ENCODE measurements at places on chromosomes 2 and 18.

DNA sequence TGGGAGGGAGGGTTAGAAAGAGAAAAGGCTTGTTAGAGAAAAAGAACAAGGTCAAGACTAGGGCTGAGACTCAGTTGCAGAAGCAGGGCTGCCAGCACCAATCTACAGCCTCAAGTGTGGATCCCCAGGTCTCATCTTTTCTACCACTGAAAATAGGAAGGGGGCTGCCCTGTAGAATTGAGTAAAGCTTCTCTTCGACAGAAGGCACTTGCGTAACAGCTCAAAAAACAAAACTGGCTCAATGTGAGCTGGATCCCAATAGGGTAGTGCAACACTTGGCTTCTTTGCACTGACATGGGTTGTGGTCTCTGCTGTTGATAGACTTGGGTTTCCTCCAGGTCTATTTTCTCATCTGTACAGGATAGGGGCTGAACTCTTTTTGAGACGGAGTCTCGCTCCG is 1.8 kb upstream of the MPV17 start:
- DNase-seq = no peak

GRCh38 chr2:231296401-231296974 is 98.1 kb downstream of the ARMC9 start:
- no peak for DNase-seq

GRCh38 chr2:120485096-120485495 is 139.2 kb downstream of the INHBB start:
- no peak for DNase-seq

- no peak for DNase-seq
These were observed 71.4 kb upstream of the RNU4ATAC start for GRCh38 chr2:121459291-121459690.

DNA sequence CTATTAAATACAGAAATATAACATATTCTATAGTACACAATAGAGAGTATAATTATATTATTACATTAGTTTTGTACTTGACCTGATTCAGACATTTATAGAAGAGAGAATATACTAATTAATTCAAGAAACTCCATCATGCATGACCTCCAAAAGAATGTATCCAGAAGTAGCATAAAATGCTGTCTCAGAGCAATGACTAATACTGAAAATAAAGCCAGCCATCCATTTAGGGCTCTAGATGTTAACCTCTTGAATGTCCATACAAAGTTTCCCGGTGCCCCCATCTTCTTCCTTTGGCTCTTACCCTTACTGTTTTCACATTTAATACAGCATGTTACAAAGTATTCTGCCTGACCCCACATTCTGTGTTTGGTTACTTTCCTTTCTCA is 102.0 kb downstream of the ARHGAP15 start:
- DNase-seq = no peak

- no peak for DNase-seq
These were observed 36.8 kb upstream of the GPR17 start for GRCh38 chr2:127609031-127609751.

- DNase-seq = no peak
These were observed 119.8 kb downstream of the PLEKHM3 start for GRCh38 chr2:207905546-207905945.

DNA sequence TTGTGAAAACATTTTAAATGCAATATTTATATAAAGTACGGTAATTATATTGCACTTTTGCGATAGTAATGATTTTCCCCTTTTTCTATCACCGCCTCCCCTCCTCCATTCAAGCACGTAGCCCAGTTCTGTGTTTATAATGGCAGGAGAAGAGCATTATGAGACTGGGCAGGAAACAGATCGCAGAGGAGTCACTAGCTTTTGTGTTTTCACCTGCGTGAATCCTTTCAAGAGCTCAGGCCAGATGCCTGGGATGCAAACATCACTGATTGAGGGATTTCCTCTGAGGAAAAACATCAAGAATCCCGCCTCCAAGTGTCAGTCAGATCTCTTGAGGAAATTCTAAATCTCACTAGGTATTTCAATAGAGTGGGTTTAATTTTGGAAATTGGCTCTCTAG is 178.4 kb upstream of the FN1 start:
- DNase-seq = no peak

DNA sequence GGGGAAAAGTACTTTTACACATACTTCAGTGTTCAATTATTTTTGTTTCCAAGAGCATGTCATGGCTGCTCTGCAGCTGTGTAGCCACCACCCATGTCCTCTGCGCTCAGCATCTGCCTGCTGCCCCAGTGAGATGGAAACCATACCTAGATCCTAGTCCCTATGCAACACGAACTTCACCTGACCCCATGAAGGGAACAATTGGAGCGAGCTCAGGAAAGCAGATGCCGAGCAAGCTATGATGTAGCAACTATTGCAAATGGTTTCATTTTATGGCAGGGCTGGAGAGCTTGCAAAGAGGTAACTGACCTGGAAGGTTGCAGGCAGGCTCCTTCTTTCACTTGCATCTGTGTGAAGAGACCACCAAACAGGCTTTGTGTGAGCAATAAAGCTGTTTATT is 1.3 kb upstream of the CCDC141 start:
- no peak for DNase-seq

DNA sequence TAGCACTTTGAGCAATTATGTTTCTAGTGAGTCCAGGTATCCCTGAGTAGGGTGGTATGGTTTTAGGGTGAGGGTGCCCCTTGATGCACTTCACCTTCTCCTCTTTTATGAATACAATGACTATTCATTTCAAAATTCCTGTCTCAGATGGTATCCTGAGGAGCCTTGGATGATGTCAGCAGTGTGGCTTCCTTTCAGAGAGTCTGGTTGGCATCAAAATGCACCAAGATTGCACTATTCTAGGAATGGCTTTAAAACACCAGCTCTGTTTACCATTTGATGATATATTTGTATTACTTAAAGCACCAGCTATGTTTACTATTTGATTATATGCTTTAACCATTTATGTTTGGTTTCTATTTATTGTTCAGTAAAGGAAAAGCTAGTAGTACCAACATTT is 141.0 kb downstream of the FMNL2 start:
- DNase-seq = no peak

GRCh38 chr18:3513481-3513880 is 63.5 kb downstream of the TGIF1 start:
- DNase-seq = no peak

GRCh38 chr2:241865957-241866789 is 3.4 kb upstream of the RTP5 start:
- no peak for DNase-seq

GRCh38 chr2:135086222-135086621 is 34.1 kb downstream of the RAB3GAP1 start:
- DNase-seq = no peak

DNA sequence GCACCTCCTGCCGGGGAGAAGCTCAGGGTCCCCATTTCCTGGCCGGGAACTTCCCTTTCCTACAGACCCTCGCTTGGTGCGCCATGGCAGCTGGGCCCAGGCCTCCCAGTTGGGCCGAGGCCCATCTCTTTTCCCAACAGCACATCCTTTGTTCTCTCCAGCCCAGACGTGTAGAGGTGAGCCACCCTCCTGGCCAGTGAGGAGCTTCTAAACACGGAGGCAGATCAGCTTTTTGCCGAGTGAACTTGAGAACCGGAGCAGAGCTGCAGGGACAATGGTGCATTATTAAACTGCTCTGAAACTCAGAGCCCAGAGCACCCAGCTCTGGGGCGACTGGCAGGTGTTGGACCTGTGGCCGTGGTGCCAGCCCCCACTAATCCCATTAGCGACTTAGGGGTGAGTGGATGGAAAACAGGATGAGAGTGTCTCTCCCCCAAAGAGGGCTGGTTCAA is 25.4 kb downstream of the SH3BP4 start:
- DNase-seq = no peak

- DNase-seq = no peak
These were observed 302.2 kb upstream of the STON1 start for GRCh38 chr2:48227617-48228344.

DNA sequence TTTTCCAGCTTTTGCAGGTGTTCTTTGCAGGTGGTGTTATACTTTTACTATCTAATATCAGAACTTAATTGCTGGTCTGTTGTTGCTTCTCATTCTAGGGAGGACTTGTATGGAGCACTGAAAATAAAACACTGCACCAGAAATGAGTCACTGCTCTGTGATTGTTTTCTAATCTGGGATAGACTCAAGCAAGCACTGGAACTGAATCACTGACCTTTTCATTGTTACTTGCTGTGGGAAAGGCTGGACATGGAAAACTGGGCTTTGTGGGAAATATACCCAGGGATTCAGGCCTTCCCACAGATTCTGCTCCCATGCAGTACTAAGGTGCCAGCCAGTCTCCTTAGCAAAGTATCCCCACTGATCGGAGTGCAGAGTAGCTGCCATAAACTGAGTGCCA is 470.0 kb upstream of the GCFC2 start:
- no peak for DNase-seq

DNA sequence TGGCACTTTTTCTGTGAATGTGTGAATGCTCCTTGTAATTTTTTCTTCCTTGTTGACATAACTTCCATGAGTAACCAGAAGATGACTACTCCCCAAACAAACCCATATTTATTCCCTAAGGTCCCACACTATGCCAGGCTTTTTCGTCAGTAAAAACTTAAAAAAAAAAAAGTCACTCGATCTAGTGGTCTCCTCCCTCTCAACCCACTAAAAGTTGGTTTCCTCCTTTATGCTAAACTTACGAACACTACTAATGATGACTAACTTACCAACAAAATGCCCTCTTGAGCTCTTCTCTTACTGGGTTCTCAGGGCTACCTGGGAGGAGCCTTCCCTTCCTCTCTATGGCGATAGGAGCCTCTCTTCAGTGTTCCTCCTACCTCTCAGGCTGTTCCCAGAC is 18.2 kb downstream of the ACVR1 start:
- DNase-seq = no peak

GRCh38 chr2:42321452-42322064 is 39.5 kb downstream of the COX7A2L start:
- no peak for DNase-seq

- DNase-seq = no peak
These were observed 108.0 kb upstream of the LDLRAD4 start for GRCh38 chr18:13110559-13110958.

- peak; percentile 26 for DNase-seq
These were observed 19.9 kb downstream of the FMNL2 start for GRCh38 chr2:152354909-152355308.

DNA sequence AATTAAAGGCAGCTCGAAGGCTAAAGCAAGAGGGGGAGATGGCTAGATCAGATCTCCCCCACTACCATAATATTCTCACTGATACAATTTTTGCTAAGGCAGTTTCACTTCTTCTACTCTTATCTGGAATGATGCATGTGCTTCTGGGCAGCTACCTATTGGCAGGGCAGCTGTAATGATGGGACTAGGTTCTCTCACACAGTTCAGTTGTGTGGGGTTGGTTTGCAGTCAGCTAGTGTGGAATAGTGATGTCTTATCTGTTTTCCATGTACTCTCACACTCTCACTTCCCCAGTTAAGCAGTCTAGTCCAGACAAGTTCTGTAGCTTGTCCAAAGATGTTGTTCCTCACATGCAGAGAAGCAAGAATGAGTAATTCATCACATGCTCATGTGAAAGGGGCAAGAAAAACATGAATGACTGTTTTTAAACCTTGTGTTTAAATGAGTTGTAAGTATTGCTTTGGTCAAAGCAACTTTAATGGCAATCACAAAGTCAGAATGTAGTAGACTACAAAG is 836.1 kb downstream of the CBLN2 start:
- DNase-seq = no peak

GRCh38 chr2:43853141-43854081 is 14.6 kb downstream of the ABCG8 start:
- no peak for DNase-seq

GRCh38 chr2:43823751-43824150 is 14.9 kb downstream of the ABCG5 start:
- no peak for DNase-seq

- no peak for DNase-seq
These were observed 58.3 kb downstream of the CTIF start for GRCh38 chr18:48597110-48597509.

DNA sequence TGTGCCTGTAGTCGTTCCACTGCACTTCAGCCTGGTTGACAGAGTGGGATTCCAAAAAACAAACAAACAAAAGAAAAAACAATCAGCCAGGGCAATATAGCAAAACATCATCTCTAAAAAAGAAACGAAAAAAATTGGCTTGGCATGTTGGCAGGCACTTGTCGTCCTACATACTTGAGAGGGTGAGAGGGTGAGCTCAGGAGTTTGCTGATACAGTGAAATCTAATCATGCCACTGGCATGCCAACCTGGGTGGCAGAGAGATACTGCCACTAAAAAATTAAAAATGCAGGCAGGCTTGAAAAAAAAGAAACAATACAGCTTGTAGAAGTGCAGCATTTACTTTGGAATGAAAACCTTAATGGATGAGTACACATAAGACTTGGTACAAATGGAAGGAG is 282.9 kb upstream of the RGPD4 start:
- no peak for DNase-seq

- no peak for DNase-seq
These were observed 19.4 kb downstream of the STARD6 start for GRCh38 chr18:54338230-54338629.

DNA sequence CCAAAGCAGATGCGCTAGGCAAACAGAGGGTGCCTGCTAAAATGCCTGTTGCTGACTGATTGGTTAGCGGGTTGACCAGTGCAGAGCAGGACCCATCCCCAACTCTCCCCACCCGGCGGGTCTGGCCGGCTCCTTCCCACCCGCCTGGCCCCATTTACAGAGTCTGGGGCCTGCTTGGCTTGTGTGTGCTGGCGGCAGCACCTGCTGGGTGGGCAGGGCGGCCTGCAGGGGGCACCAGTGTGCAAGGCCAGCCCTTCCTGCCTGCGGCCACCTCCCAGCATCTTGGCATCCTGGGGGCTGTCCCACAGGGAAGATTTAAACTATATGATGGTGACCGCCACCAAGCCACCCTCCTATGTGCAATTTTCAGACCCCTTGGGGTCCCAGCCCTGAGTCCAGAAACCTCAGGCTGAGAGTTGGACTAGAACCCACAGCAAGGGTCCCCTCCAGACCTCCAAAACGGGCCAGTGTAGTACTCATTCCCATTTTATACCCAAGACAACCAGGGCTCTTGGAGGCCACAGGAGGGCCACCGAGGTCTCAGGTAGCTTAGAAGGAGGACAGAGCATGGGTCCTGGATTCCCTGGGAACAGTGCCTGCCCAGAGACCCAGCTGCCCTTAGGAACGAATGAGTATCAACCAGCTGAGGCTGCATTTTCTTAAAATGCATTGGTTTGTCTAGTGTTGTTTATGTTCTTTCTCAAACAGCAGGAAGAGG is 173.6 kb downstream of the SMAD7 start:
- DNase-seq = peak; percentile 58

DNA sequence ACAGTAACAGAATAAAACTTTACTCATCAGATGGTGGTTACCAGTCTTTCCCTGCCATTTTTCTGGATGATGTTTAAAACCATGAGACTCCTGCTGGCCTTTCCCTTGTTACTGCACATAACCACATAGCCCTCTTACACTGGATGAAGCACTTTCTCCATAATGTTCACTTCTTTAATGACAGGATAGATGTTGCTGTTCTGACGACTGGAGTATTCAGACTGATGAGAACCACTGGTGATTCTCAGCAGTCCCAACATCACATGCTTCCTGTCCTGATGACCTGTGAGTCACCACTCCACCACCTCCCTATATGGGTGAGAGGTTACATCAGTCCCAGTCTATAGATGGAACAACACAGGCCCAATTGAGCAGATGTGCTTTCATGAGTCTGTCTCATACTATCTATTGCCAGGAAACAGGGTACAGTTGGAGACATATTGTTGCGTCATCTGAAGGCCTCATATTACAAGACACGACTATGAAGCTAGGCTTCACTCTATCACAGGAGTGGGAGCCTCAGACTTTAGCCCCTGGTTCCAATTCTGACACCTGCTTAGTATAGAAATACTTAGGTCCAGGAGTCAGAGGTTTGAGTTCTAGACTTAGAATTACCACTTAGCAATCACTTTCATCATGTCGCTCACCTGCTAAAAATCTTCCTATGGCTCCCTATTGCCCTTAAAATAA is 145.7 kb upstream of the KLF7 start:
- peak; percentile 99 for DNase-seq
